ENCODE measurements at places on chromosomes 6 and 20.

GRCh38 chr6:165694296-165694695 lies 31.3 kb upstream of the PDE10A start:
- no peak for DNase-seq

- DNase-seq = no peak
Measured at GRCh38 chr6:13212538-13212937, 115.8 kb downstream of the TBC1D7 start.

- DNase-seq = no peak
Measured at GRCh38 chr20:13340088-13340487, 119.0 kb downstream of the ISM1 start.

DNA sequence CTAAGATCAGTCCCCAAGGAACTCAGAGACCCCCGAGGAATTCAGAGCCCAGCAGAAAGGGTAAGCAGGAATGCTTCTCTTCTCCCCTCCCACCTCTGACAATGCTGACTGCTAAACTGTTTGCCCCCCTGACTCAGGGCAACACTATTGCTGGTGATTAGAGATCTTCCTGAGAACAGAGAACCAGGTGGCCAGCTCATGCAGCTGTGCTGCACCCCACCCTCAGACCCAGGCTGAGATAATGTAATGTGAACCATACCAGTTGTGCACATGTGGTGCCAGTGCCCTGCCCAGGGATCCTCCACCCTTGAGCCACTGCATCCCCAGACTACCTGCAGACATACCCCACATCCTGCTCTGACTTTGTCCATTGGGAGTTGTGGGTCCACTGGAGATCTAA lies 139.1 kb upstream of the ARG1 start:
- no peak for DNase-seq

DNA sequence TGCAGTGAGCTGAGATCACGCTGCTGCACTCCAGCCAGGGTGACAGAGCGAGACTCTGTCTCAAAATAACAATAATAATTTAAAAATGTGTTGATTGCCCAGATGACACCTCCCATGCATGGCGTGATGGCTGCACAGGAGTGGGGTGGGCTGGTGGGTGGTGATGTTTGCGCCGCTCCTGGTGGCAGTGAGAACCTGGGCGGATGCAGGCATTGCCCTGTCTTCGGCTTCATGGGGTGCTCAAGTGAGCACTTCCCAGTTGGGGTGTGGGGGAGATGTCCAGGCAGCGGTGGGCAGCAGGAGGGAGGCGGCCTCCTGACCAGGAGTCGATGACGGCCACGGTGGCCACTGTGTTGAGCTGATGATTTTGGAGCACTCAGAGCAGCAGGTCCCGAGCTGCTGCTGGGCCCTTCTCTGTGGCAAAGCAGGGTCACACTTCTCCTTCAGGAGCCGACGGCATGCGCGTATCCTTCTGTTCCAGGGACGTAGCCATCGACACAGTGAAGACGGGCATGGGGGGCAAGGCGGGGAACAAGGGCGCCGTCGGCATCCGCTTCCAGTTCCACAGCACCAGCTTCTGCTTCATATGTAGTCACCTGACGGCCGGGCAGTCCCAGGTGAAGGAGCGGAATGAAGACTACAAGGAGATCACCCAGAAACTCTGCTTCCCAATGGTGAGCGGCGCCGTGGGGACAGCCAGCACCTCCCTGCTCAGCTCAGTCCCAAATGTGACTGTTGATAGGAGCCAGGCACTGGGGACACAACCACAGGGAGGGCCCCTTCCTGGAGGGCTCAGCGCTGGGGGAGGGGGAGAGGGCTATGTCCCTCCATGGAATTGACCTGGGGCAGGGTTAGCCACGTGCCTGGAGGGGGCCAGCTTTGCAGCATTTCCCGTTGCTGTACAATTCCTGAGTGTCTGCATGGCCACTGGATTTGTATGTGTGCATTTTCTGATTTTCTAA lies 89.7 kb downstream of the SYNJ2 start:
- no peak for DNase-seq

DNA sequence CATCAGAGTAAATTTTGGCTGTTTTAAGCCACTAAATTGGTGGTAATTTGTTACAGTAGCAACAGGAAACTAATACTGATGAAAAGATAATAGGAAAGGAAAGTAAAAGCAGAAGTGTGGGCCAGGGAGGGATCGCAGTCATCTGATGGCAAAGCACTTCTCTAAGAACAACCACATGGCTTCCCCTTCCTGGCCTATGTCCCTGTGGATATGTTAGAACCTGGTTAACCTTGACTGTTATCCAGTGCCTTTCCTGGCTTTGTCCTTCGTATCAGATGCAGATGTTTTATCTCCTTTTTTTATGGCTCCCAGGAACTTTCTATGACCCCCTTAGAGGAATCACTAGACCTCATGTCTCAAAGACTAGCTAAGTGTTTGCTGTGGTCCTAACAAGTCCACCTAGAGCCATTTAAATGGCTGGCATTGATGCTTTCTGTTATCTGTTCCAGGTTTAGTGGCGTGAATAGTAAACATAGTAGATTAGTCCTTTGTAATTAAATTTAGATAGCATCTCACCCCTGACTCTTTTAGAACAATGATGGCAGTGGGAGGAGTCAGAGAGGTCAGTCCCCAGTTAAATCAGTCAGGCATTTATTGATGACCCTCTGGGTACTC lies 79.2 kb upstream of the PHACTR2 start:
- DNase-seq = no peak

DNA sequence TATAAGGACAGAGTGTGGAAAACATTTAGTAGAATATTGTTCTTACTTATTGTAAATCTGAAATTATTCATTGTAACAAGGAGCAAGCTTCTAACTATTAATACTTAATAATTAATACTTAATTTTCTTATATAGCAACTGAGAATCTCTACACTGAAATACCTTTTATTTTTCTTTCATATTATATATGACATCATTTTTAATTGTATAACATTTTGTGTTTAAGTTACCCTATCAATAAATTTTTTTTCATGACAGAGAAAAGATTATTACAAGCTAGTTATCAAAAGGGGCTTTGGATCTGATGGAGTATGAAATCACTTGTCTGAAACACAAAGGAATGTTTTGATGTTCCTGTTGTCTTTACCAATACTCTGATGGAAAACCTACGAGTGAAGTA lies 72.2 kb upstream of the CNKSR3 start:
- no peak for DNase-seq

DNA sequence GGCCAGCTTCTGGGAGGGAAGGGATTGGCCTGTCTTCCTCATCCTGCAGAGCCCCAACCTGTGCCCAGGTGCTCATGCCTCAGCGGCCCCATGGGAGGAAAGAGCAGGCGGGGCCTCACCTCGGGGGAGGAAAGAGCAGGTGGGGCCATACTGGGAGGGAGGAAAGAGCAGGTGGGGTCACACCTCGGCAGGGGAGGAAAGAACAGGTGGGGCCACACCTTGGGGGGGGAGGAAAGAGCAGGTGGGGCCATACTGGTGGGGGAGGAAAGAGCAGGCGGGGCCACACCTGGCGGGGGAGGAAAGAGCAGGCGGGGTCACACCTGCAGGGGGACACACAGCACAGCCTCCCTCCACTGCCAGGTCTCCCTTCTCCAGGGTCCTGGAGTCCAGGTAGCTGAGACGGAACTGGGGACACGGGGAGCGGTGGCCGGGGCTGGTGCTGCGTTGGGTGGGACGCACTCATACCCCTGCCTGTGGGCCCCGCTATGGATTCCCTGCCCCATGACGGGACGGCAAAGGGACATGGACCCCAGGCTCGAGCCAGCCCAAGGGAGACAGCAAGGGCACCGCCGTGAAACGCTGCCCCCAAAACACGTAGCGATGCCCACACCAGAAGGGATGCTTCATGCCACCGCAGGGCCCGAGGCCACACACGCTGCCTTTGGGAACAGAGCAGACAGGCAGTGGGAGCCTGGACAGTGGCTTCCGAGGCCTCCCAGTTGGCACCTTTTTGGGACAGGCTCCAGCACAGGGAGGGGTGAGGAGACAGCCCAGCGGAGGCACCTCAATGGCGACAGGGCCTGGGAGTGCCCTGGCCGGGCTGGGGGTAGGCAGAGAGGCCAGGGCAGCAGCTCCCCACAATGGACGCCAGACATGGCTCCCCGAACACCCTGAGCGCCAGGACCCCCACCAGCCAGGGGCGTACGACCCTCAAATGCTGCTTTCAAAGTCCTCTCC lies 43.3 kb upstream of the CHRNA4 start:
- peak; percentile 76 for DNase-seq

DNA sequence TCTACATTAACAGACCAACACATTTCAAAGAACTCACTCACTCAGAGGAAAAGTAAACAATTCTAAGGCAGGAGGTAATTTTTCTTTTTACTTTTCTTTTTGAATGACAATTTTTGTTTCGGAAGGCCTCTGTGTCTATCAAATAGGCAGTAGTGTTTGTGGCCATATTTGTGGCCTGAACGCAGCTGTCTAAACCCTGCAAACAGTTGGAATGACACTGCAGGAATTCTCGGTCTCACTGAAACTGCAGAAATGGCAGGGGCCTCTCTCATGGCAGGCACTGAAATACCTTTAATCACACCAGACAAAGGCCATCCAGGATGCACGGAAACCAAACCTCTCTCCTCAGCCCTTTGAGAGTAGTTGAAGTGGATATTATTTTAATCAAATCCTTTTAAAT lies 30.4 kb downstream of the FYN start:
- peak; percentile 20 for DNase-seq

DNA sequence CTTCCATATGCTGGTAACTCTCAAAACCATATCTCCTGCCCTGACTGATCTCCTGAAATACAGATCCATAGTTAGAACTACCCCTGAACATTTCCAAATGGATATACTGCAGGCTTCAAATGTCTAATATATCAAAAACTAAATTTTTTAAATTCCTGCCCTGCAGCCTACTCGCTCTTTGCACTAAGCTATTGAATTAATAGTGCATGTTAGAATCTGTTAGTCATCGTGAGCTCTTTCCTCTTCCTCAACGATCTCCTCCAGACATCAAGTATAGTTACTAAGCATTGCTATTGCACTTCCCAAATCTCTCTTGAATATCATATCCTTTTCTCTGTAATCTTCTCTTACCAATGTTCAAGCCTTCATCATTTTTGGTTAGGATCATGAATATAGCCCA lies 26.0 kb upstream of the RSPO3 start:
- no peak for DNase-seq

DNA sequence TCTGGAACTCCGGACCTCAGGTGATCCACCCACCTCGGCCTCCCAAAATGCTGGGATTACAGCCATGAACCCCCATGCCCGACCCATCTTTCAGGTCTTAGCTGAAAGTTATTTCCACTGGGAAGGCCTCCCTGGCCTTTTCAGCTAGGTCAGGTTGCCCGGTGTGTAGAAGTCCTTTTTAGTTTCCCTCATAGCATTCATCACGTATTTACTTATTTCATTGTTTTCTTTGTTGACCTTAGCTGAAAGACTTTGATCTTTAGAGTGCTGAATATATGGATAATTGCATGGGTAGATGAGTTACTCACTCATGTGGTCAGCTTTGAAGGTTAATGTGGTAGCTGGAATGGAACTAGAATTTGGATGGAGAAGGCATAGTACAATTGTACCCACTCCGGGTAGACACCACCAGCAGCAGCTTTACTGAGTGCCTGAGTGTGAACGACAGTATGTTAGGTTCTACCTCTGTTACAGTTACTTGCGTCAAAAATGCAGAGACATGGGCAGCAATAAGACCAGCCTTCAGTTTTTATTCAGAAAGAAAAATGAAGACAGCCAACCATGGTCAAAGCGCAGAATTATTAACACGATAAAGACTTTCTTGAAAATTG lies 9.1 kb downstream of the KIZ start:
- peak; percentile 5 for DNase-seq

- no peak for DNase-seq
Measured at GRCh38 chr6:119446115-119446554, 96.6 kb upstream of the MAN1A1 start.

DNA sequence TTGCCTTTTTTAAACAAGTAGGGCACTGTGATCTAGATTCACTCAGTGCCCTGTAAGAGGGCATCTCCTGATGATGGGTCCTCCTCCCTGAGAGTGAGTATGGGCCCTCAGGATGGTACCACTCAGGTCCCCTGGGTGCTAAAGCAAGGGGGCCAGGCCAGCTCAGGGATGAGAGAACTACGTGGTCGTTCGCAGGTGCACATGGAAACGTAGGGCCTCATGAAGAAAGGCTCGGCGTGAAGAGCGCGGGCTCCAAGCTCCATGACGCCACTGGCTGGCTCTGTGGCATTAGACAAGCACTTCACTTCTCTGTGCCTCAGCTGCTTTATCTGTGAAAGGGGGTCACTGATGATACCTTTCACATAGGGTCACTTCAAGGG lies 50.7 kb downstream of the SYNJ2 start:
- no peak for DNase-seq

DNA sequence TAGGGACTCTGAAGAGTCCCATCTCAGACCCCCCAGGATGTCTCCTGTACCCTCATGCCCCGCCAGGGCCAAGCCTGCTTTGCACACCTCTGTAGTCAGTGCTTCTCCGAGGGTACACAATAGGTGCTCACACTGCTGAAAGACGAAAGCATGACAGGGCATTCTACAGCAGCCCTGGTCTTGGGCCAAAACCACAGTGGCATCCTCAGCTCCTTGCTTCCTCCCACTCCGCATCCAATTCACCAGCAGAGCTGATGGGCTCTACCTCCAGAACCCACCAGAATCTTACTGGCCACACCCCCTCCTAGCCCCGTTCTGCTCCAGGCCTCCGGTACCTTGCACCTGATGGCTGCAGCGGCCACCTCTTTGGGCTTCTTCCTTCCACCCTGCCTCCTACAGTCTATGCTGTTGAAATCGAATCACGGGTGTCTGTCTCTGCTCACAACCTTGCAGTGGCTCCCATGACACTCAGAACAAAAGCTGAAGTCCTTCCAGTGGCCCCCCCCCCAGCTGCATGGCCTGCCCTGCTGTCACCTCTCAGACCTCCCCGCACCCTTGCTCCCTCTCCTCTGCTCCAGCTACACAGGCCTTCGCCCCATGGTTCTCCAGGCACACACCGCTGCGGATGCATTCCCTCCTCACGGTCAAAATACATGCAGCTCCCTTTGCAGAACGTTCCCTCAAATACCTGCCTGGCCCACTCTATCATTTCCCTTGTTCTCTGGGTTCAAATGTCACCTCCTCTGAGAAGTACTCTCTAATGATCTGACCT lies 1.2 kb downstream of the ANGPT4 start:
- no peak for DNase-seq

GRCh38 chr6:6748001-6748400 lies 159.5 kb downstream of the LY86 start:
- DNase-seq = no peak

- no peak for DNase-seq
Measured at GRCh38 chr20:3990716-3991115, 24.6 kb downstream of the RNF24 start.

GRCh38 chr6:30530014-30530413 lies 26.3 kb downstream of the GNL1 start:
- DNase-seq = no peak

DNA sequence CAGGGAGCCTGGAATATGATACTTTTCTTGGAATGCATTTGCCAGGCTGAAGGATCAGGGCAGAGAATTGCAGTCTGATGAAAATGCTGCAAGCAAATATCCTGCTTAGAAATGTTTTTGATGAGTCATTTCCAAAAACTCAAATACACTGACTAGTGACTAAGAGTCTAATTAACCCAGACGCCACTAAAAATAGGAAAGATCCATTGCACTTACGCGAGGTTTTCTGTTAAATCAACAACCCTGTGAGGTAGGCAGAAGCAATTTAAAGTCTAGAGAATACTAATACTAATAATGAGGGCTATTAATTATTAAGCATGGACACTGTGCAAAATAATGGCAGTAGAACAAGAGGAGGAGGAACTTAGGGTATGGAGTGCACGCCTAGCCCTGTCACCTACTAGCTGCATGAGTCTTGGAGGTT lies 130.1 kb upstream of the DOK5 start:
- no peak for DNase-seq

Measured in NCI-H774 (cell line).